ENCODE measurements at places on chromosomes 2 and 18.

GRCh38 chr2:168784993-168785392 lies 17.4 kb upstream of the NOSTRIN start:
- no peak for DNase-seq

DNA sequence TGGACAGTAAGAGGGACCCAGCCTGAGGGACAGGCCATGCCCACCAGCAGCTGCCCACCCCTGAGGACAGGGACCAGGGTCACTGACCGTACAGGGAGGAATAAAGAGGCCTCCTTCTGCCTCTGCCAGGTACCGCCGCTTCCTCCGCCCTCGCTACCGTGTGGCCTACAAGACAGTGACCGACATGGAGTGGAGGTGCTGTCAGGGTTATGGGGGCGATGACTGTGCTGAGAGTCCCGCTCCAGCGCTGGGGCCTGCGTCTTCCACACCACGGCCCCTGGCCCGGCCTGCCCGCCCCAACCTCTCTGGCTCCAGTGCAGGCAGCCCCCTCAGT lies 2.2 kb downstream of the EMILIN1 start:
- no peak for DNase-seq

DNA sequence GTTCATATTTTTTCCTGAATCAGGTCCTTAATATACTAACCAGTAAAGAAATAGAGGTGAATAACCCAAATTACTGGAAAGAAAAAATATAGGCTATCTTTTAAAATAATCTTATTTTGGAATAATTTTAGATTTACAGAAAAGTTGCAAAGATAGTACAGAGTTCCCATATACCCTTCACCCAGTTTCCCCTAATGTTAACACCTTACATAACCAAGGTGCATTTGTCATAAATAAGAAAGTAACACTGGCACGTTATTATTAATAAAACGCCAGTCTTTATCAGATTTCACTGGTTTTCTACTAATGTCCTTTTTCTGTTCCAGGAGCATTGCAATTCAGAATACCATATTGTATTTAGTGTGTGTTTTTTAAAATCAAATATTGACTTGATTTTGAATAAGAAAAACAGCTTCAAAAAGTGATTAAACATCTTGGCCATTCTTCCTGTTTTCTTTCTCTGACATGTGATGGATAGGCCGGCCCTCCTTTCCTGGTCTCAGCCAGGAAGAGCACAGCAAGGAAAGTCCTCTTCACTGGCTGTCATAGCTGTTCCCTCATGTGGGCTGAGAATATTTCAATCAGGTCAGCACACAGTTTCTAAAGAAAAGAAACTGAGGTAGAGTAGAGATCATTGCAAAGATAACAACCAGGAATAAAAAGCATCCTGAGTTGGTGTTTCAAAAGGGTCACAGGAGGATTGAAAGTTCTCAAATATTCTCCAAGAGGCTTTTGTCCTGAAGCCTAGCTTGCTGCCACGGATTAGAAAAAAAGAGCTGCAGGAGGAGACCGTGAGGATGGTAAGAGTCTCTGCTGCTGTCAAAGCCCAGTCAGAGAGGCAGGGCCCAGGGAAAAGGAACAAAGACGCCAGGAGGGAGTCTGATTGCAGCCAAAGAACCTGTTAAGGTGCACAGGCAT lies 79.3 kb upstream of the ARL5A start:
- DNase-seq = no peak

DNA sequence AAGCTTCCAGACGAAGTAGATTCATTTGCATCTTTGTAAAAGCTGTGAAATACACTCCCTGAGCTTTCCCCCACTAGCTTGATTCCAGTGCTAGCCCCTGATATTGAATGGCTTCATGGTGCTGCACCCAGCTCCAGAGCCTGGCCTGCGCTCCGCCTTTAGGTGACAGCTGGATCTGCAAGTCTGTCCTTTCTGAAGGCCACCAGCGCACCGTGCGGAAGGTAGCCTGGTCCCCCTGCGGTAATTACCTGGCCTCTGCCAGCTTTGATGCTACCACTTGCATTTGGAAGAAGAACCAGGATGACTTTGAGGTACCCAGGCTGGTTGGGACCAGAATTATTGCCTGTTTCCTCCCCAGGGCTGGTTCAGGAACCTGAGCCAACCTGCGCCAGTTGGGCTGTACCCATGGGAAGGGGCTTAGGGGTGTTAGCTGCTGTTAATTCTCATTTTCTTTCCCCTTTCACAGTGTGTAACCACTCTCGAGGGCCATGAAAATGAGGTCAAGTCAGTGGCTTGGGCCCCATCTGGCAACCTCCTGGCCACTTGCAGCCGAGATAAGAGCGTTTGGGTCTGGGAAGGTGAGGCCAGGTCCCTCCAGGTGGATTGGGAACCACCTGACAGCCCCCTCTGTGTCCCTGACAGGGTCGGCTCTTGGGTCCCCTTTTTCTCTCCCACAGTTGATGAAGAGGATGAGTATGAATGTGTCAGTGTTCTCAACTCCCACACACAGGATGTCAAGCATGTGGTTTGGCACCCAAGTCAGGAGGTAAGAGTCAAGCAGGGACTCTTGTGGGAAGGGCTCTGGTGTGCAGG lies 1.3 kb downstream of the CIAO1 start:
- peak; percentile 49 for DNase-seq

DNA sequence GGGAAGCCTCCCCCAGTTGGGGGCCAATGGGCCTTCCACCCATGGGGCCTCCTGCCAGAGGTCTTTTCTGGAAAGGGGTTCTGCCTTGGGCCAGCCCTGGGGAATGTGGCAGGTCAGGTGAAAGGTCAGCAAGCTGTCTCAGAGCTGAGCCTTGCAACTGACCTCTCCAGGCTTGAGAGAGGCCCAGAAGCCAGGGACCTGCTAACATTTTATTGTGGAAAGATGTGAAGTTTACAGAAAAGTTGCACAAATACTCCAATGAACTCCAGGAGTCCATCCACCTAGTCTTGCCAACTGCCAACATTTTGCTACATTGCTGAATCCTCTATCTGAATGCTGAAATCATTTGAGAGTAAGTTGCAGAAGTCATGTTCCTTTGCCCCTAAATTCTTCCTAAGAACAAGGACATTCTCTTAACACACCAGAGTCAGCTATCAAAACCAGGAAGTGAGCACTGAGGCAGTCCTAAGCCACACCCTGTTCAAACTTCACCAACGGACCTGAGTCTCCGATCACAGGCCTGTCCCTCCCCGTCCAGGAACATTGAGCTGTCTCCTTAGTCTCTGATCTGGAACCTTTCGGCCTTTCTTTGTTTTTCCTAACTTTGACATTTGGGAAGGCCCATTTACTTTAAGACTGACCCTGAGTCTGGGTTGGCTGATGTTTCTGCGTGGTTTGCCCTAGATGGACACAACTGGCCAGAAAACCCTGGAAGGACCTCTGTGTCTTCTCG lies 4.0 kb downstream of the SNORC start:
- DNase-seq = no peak

Measured in epithelial cell of esophagus (primary cell).